Sigmoid colon (tissue), 7 donors: ENCODE measurements at places on chromosomes 3 and 15. TPM values are rescaled to one million over a fixed set of nuclear protein-coding genes. Genes with fewer than 3 reads are reported as not detected.

- no peak for DNase-seq
These were observed 19.0 kb downstream of the SPATA12 start for GRCh38 chr3:57079474-57079831.

Gene WDR72
- polyA plus RNA-seq: 0.92 TPM

DNA sequence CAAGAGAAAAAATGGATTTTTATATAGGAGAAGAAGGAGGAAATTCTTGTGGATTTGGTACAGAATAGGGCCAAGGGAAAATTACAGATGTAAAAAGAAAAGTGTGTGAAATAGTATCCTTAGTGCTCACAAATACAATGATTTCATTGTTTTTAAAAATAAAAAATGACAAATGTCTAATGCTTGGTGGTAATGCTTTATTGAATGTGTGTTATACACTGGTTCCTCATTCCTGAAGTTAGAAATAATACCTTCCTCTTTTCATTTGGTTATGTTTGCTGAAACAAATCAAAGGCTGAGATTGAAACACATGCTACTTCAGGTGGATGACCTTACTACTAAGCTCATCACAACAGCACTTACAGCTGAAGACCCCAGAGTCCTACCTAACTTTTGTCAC lies 37.7 kb upstream of the CCR2 start:
- DNase-seq: no peak

Gene ISG20
- polyA plus RNA-seq: 70.9 TPM

Gene RPSA
- 1,714 TPM for polyA plus RNA-seq

GRCh38 chr15:39040861-39041260 lies 476.2 kb upstream of the RASGRP1 start:
- DNase-seq: no peak

GRCh38 chr3:46575577-46576222 lies 9.6 kb upstream of the LRRC2 start:
- DNase-seq: no peak

DNA sequence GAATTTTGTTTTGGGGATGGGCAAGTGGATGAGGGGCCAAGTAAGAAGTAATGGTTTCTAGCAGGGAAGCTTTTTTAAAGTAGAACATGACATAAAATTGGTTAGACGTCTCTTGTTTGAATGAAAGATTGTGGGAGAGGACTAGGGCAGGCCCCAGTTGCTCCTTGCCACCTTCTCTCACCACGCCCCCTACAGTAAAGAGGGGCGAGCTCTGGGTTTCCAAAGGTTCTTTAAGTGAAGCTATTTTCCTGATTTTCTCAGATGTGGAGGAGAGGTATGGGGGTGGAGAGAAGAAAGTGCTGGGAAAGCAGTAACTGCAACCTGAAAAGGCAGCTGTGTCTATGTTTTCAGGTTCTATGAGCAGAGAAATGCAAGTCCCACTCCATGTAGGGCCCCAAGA lies 32.6 kb upstream of the SKIL start:
- no peak for DNase-seq

Gene PARP15
- polyA plus RNA-seq: 1.2 TPM

DNA sequence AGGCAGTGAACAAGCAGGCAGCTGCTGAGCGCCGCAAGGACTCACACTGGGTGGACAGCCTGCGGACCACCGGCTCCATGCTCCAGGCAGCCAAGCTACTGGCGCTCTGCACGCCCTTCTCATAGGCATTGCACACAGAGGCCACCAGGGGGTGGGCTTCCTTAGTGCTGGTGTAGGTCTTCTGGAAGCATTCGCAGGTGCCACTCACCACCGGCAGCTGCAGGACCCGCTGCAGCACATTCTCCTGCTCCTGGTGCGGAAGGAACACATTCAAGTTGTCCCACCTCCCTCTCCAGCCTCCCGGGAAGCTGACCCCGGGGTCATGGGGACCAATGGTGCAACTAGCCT lies 6.0 kb downstream of the PLIN1 start:
- DNase-seq: no peak

GRCh38 chr3:125591116-125591760 lies 4.1 kb downstream of the OSBPL11 start:
- no peak for DNase-seq

Gene SNTN
- not detected for polyA plus RNA-seq
